NCI-H2081 (cell line): ENCODE measurements at places on chromosomes 2 and 18.

DNA sequence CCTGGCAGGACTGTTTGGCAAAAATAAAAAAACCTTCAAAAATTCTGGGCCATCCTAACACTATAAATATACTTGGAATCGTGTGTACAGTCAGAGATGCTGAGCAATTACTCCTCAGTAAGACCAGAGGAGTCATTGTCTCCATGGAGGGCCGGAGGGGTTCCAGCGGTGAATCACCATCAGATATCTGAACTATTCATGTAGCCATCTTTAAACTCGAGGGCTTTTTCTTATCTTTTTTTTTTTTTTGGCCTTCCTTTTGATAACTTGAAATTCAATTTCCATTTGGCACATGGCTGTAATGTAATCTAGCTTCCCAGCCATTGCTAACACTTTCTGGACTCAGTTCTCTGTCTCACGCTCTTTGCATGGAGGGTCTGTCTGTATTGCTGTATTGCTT lies 7.4 kb upstream of the FHL2 start:
- no peak for DNase-seq

- DNase-seq, result no peak
Measured at GRCh38 chr2:16266571-16266970, 326.2 kb downstream of the MYCN start.

- DNase-seq, result no peak
Measured at GRCh38 chr2:172484706-172485105, 57.3 kb downstream of the ITGA6 start.

GRCh38 chr2:224492531-224492930 lies 90.6 kb upstream of the FAM124B start:
- DNase-seq, result no peak

- no peak for DNase-seq
Measured at GRCh38 chr2:242040681-242041080, 171.2 kb downstream of the RTP5 start.

GRCh38 chr2:174903264-174903556 lies 102.0 kb downstream of the CHN1 start:
- peak; percentile 61 for DNase-seq

DNA sequence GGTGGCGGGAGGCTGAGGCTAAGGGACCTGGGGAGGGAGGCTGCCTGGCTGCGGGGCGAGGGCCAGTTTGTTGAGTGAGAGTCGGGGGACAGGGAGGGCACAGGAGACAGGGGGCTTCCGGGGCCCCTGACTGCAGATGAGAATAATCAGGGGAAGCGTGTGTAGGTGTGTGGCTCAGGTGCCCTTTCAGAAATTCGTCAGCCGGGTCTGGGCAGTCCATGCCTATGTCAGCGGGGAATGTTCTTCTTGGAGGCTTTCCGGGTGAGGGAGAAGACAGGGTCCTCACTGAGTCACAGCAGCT lies 52.3 kb upstream of the OTOF start:
- no peak for DNase-seq

DNA sequence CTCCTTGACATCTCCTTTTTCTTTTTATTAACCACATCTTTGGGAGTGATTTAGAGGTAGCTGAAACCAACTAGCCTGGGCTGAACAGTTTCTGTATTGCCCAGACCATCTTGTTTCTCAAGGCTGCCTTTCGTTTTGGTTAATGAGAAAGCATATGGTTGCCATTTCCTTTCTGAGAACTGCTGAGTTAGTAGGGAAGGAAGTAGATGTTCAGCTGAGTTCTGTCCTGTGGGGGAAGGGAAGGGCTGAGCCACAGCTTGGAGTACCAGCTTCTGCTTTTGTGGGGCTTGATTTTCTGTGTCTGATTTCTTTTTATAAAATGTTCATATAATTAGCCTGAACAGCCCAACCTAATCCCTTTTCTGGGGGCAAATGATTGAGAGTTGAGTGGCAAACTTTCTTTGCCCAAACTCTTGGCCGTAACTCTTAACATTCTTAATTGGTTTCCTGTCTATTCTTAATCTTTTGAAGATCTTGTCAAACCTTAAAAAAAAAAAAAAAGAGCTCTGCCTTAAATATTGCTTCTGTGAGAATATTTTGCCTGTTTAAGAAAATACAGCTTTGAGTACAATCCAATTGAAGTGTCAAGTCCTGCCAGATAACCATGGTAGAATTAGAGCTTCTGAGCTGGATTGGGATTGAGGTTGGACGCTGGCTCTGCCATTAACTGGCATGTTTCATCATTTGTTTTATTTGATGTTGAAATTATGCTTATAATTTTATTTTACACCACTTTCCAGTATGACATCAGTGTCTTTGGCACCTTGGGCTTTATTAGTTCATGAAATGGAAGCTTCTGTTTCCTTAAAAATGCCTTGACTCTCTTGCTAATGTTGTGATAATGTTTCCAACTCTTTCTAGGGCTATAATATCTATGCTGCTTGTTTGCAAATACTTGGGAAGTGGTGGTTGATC lies 1.9 kb upstream of the NABP1 start:
- DNase-seq, result no peak

- DNase-seq, result no peak
Measured at GRCh38 chr18:24530630-24531111, 70.2 kb downstream of the HRH4 start.

DNA sequence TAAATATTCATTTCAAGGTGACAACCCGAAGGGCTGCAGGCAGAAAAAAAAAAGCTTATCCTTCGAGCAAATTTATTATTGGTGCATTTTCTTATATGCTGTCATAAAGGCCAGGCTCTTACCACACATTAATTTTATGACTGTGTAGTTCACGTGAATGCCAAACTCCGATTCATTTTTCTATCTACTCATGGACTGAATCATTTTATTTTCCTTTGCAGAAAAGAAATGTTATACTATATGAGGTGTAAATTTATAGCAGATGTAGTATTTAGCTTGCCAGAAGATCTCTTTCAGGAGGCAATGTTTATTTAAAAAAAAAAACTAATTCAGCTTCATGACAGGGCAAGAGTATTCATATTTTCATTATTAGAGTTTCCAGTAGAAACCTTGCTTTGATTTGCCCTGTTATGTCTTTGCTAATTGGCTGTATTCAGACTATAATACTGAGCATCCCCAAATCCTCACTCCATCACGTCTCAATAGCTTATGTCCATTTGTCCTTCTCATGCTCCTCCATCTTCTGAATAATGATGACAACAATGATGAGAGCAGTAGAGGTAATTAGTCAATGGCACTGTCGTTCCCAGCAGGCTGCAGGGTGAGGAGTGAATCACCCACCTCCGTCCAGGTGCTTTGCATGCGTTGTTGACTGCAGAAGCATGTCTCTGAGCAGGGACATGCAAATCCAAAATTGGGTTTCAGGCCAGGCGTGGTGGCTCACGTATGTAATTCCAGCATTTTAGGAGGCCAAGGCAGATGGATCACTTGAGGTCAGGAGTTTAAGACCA lies 101.1 kb upstream of the RAB12 start:
- DNase-seq, result no peak

DNA sequence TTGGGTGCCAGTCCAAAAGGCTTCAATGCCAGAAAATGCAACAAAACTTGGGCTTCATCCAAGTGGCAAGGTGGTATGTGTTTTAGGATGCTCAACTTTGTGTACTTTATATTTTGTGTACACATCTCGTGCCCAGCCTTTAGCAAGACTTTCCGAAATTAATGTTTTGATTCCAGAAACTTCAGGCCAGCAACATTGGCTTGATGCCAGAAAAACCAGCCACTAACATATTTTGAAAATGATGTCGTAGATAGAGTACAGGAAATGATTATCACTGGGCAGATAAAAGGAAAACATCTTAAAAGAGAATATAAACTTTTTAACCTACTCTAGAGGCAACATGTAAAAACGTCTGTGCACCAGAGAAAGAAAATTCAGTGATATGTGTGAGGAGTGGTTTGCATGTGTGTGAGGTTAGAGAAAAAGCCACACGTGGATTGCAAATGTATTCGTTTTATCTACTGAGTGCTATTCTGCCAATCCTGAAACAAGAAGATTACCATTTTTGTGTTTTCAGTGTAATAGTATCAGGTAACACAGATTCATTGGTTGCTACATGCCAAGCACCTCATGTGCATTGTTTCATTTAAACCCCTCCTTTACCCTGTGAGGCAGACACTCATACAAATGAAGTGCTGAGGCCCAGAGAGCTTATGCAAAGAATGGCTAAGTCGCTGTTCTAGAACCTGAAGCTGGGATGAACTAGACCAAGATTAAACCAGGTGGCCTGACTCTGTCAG lies 264.8 kb downstream of the C1D start:
- peak; percentile 42 for DNase-seq

- no peak for DNase-seq
Measured at GRCh38 chr2:45886171-45886663, 234.7 kb downstream of the PRKCE start.

DNA sequence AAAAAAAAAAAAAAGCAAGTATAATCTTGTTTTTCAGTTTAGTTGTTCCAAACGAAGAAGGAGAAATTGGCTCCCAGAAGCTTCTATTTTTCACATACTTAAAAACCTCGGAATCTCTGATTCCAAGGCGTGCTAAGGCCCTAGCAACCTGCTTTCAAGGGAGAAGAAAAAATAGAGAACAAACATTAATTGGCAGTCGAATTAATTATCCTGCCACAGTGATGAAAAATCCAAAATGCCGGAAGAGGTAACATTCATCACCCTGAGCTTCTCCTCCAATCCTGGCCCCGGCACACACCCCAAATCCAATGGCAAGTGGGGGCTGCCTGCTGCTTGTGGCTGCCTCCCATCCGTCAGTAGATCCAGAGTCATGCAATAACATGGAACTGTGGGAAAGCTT lies 250.2 kb upstream of the CHAC2 start:
- DNase-seq, result no peak

GRCh38 chr2:128754246-128754724 lies 435.6 kb upstream of the HS6ST1 start:
- no peak for DNase-seq

- no peak for DNase-seq
Measured at GRCh38 chr18:35029770-35030169, 11.4 kb upstream of the MAPRE2 start.

DNA sequence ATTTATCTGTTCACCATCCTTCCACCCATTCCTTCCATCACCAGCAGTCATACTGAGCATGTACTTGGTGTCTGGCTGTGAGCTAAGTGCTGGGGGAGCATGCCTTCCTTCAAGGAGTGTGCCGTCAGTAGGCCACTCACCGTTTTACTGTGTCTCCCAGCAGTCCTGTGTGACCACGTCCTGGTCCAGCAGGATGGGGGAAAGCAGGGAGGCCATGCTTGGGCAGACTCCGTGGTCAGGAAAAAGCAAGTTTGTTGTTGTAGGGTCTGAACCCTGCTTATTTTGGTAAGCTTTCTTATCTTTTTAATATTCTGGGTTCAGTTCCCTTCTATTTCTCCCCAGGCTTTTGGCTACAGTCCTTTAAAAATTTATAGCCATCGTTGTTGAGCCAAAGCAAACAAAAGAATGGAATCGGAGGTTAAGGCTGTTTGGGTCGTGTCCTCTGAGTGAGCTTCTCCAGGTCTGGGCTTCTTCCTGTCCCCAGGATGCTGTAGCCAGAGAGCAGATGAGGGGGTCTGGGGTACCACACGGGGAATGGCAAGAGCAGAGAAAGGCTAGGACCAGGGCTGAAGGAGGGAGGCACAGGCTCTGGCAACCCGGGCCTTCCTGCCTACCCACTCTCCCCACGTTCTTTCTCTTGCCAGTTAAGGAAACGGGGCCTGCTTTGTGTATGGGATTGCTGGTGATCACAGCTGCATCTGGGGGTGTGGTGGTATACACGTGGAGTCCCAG lies 13.5 kb downstream of the SLC30A3 start:
- no peak for DNase-seq

- DNase-seq, result no peak
Measured at GRCh38 chr2:72367530-72368225, 220.0 kb upstream of the CYP26B1 start.

GRCh38 chr18:46072959-46073358 lies 899 bp upstream of the PSTPIP2 start:
- no peak for DNase-seq

- no peak for DNase-seq
Measured at GRCh38 chr2:19987936-19988335, 2.0 kb downstream of the WDR35 start.

- no peak for DNase-seq
Measured at GRCh38 chr2:143805666-143806065, 676.4 kb downstream of the ARHGAP15 start.

DNA sequence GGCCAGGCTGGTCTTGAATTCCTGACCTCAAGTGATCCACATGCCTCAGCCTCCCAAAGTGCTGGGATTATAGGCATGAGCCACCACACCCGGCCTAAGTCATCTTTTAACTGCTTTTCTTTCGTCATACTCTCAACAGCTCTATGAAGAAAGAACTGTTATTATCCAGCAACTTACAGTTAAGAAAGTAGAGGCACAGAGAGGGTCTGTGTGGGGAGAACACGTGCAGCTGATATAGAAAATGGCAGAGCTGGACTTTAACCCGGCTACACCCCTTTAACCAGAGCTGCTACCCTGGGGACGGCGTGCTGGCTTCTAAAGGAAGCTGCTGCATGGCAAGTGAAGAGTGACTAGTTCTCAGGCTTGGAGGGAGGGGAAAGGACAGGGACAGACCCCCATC lies 25.5 kb downstream of the IGFBP2 start:
- no peak for DNase-seq
